Activated CD8-positive, alpha-beta T cell treated with anti-CD3 and anti-CD28 coated beads for 36 hours (primary cell): ENCODE measurements at places on chromosomes 3 and 15.

DNA sequence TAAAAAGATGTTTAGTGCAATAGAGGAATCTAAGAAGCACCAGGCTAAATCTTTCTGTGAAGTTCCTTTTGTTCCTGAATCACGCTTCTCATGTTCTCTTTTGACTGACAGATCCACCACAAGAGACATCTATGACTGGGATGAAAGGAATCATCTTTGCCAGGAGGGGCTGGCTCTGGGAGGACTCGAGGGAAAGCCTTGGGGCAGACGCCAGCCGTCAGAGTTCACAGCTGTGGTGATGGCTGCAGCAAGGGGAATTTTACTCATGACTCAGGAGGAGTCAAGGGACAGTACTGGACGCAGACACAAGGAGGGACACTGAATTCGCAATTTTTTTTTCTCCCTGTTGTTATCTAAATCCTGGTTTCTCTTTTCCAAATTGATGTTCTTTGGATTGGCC lies 38.7 kb downstream of the C3orf38 start:
- no peaks in the 10 kb centered on the region for H3K27me3 ChIP-seq
- H3K4me3 ChIP-seq = no peak overlapping the region
- H3K27ac ChIP-seq = no peak overlapping the region
- H3K4me1 ChIP-seq = peaks cover 8% of the 10 kb centered on the region
- no peaks in the 10 kb centered on the region for H3K36me3 ChIP-seq

DNA sequence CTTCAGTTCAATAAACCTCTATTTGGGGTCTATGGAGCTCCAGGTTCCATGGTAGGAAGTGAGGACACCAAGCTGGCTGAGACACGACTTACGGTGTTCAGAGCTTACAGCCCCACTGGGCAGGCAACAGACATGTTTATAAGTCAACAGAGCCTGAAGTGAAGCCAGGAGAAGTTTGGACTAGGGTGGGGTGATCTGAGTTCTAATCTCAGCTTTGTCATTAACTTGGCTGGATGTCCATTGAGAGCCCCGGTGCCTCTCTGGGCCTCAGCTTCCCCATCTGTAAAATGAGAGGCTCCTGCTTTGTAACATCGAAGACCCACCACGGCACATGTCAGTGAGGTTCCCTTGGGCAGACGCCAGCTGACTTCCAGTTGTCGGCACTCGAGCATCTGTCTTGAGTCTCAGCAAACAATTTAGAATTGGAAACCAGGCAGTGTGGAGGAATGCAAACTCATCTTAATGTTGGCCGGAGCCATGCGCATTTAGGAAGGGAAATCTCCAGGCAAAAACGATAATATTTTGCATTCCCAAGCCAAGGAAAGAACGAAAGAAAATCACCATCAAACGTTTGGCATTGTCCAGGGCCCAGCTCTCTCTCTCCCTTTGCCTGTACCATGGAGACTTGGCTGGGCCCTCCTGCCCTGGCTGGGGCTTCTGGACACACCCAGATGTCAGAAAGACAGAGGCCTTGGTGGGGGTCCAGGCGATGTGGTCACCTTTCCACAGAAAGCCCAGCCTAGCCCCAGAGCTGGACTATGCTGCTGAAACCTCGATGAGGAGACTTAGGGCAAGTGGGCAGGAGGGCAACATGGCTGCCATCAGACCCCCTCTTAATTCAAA lies 18.4 kb downstream of the ITGA11 start:
- H3K4me3 ChIP-seq = no peak overlapping the region
- H3K4me1 ChIP-seq = no peaks in the 10 kb centered on the region
- no peak for DNase-seq
- H3K27ac ChIP-seq = no peak overlapping the region
- no peaks in the 10 kb centered on the region for H3K36me3 ChIP-seq

DNA sequence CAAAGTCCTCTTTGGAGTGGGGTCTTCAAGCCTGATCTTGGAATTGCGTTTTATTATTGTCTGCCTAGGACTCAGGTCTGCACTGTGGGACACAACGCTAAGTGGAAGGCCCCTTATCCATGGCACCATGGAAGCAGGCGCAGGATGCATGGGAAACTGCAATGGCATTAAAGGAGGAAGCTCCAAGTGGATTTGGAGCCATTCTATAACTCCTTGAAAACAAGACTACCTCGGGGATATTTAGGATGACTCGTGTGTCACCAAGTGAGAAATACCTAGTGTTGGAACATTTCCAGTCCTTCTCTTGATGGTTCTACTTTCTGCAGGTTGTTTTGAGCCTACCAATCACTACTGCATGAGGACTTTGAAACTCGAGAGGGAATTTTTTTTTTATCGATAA lies 126.6 kb upstream of the ZBED2 start:
- no peaks in the 10 kb centered on the region for H3K27me3 ChIP-seq
- H3K4me1 ChIP-seq = no peaks in the 10 kb centered on the region
- H3K36me3 ChIP-seq = peaks cover 11% of the 10 kb centered on the region
- no peak overlapping the region for H3K4me3 ChIP-seq
- no peak for DNase-seq

DNA sequence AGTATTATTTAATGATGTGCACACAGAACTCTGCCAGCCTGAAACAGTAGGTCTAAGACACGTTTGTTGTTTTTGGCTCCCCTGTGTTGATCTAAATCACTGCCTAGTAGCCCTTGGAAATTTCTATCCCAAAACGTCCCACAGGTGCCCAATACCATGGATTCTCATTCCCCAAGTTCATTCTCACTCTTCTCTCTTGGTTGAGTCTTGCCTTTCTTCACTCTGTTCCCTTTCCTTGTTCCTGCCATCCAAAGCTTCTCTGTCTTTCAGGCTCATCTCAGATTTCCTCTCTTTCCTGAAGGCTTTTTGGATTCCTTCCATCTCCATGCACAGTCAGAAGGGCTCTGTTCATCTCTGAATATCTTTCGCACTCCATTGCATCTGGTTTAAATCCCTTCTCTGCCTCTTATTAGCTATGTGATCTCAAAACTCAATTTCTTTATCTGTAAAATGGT lies 54.2 kb downstream of the PPARG start:
- H3K4me1 ChIP-seq = peaks cover 9% of the 10 kb centered on the region
- peaks cover 11% of the 10 kb centered on the region for H3K27me3 ChIP-seq
- no peak overlapping the region for H3K4me3 ChIP-seq
- H3K36me3 ChIP-seq = no peaks in the 10 kb centered on the region

DNA sequence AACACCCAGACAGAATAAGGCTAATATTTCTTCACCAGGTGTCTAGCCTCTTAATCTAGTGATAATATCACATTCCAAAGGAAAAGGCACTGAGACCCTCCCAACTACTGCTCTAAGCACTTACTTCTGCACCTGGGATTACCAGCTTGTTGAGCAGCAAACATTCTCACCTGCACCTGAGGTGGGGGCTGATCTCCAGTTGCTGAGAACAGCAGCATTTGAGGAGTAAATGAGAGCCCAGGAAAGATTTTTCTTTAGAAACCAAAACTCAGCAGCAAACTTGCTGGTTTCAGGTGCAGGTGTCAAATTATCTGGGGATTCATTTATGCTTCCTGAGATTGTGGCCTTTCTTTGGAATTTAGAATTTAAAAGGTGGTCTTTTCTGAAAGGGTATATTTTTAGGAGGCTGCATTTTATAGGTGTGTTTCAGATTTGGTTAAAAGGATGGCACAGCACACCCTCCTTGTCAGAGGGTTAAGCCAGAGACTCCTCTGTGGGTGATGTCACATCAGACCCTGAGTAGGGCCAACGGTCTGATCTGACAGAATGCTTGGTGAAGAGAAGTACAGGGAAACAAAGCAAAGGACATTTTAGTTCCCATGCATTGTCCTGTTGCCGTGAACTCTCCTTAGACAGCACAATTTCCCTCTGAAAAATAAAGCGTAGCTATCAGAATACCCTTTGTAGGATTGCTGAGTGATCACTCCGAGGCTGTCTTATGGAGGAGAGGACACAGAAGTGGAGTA lies 411.0 kb upstream of the ATP11B start:
- no peaks in the 10 kb centered on the region for H3K27me3 ChIP-seq
- no peaks in the 10 kb centered on the region for H3K36me3 ChIP-seq
- no peak overlapping the region for H3K4me3 ChIP-seq
- H3K27ac ChIP-seq = no peak overlapping the region
- no peak for DNase-seq

GRCh38 chr15:44971036-44971435 lies 14.5 kb downstream of the TERB2 start:
- H3K4me3 ChIP-seq = no peak overlapping the region
- DNase-seq = no peak

GRCh38 chr15:52683580-52683979 lies 4.4 kb upstream of the ATOSA start:
- no peaks in the 10 kb centered on the region for H3K27me3 ChIP-seq
- peaks cover 24% of the 10 kb centered on the region for H3K4me1 ChIP-seq
- no peak overlapping the region for H3K4me3 ChIP-seq
- no peak for DNase-seq
- peak overlapping the region; percentile 58 for H3K27ac ChIP-seq
- H3K36me3 ChIP-seq = no peaks in the 10 kb centered on the region

DNA sequence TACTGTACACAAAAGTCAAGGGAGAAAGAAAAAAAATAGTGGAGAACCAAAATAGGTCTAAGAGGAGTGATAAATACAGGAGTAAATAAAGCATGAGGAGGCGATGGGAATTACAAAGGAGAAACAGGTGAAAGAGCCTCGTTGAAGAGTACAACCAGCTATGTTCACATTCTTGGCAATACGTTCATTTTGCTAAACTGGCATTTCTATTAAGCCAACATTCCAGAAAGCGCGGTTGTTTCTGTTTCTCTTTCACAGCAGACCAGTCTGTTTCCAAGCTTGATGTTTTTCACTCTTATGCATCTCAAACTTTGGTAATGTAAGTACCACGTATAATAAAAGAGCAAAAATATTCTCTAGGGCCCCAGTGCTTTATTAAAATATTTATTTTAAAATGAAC lies 74.5 kb downstream of the NSUN3 start:
- no peaks in the 10 kb centered on the region for H3K36me3 ChIP-seq
- no peak overlapping the region for H3K27ac ChIP-seq
- DNase-seq = no peak
- no peak overlapping the region for H3K4me3 ChIP-seq
- peaks cover 2% of the 10 kb centered on the region for H3K27me3 ChIP-seq

- H3K27me3 ChIP-seq = no peaks in the 10 kb centered on the region
- H3K4me1 ChIP-seq = peaks cover 84% of the 10 kb centered on the region
- H3K36me3 ChIP-seq = peaks cover 12% of the 10 kb centered on the region
- no peak for DNase-seq
These were observed 84.6 kb upstream of the ARHGEF3 start for GRCh38 chr3:56886314-56886713.

DNA sequence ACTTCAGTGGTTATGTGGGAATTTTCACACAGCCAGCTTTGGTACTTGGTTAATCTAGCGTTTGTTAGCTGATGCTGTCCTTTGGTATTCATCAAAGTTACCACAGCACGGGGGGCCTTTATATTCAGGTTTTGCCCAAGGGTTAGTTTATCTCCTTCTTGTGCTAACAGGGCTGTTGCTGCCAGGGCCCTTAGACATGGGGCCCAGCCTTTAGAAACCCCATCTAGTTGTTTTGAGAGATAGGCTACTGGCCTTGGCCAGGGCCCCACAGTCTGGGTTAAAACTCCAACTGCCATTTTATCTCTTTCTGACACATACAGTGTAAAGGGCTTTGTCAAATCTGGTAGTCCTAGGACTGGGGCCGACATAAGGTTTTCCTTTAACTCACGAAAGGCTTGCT lies 7.5 kb upstream of the DNAAF4 start:
- no peaks in the 10 kb centered on the region for H3K36me3 ChIP-seq
- H3K27me3 ChIP-seq = no peaks in the 10 kb centered on the region
- no peak overlapping the region for H3K4me3 ChIP-seq
- H3K4me1 ChIP-seq = peaks cover 2% of the 10 kb centered on the region
